T-cell (primary cell): ENCODE measurements at places on chromosomes 12 and 14.

DNA sequence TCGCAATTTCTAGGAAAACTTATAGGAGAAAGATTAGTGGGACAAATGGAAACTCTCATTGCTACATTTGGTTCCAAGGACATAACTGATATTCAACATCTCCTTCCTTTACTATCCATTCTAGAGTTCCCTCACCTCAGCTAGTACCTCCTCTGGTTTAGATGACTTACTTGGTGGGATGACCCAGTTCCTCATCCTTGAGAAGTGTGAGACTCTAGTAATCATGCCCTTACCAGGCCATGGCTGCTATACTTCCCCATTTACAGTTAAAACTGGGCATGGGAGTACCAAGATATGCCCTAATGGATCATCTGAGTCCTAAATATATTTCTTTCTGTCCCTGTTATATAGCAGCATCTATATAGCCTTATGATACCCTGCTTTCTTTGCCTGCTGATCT, 58.1 kb downstream of the IFT81 start:
- no peaks in the 10 kb centered on the region for H3K27me3 ChIP-seq
- no peaks in the 10 kb centered on the region for H3K36me3 ChIP-seq
- H3K27ac ChIP-seq, result no peak overlapping the region
- H3K4me1 ChIP-seq, result no peaks in the 10 kb centered on the region
- no peak for DNase-seq

GRCh38 chr12:66279123-66279712, 23.1 kb upstream of the HELB start:
- no peak overlapping the region for H3K27ac ChIP-seq
- H3K4me1 ChIP-seq, result peaks cover 10% of the 10 kb centered on the region
- no peak overlapping the region for H3K4me3 ChIP-seq

GRCh38 chr14:105486974-105487448, 325 bp downstream of the CRIP1 start:
- H3K4me3 ChIP-seq, result peak overlapping the region; percentile 94
- H3K4me1 ChIP-seq, result peaks cover 82% of the 10 kb centered on the region
- peak overlapping the region; percentile 100 for H3K27ac ChIP-seq

DNA sequence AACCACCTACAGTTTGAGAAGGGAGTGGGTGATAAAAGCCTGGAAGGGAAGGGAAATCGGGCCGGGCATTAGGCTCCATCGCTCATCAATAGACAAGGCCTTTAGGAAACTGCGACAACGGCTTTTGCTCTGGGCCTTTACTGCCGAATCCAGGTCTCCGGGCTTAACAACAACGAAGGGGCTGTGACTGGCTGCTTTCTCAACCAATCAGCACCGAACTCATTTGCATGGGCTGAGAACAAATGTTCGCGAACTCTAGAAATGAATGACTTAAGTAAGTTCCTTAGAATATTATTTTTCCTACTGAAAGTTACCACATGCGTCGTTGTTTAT, 261 bp upstream of the RNU7-1 start:
- DNase-seq, result peak; percentile 85
- H3K36me3 ChIP-seq, result no peaks in the 10 kb centered on the region
- peak overlapping the region; percentile 89 for H3K4me3 ChIP-seq
- peaks cover 24% of the 10 kb centered on the region for H3K4me1 ChIP-seq

- H3K4me3 ChIP-seq, result no peak overlapping the region
- H3K36me3 ChIP-seq, result no peaks in the 10 kb centered on the region
- H3K27ac ChIP-seq, result no peak overlapping the region
These were observed 5.7 kb downstream of the AHNAK2 start for GRCh38 chr14:104972301-104973134.

GRCh38 chr14:90556666-90557450, 160.0 kb downstream of the CALM1 start:
- H3K36me3 ChIP-seq, result no peaks in the 10 kb centered on the region
- H3K27me3 ChIP-seq, result peaks cover 12% of the 10 kb centered on the region
- no peaks in the 10 kb centered on the region for H3K4me1 ChIP-seq
- no peak overlapping the region for H3K4me3 ChIP-seq
- H3K27ac ChIP-seq, result no peak overlapping the region
- no peak for DNase-seq

DNA sequence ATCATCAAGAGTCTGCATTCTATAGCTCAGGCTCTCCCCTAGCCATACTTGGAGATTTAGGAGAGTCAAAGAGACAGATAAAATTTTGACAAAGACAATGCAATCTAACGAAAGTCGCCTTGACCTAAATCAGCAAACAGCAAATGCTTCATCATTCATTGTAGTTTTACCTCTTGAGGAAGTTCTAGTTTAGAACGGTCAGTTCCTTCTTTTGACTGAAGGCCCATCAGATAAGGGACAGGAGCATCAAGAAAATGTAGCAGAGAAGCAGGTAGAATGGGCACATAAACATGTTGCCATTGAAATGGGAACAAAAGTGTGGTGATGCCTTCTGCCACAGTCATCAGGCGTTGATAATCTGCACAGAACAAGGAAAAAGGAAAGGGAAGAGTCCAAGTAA, 130.9 kb downstream of the DENND5B start:
- H3K27ac ChIP-seq, result no peak overlapping the region
- no peaks in the 10 kb centered on the region for H3K27me3 ChIP-seq
- no peaks in the 10 kb centered on the region for H3K4me1 ChIP-seq
- DNase-seq, result no peak

- H3K36me3 ChIP-seq, result no peaks in the 10 kb centered on the region
- DNase-seq, result no peak
- H3K4me3 ChIP-seq, result no peak overlapping the region
- H3K4me1 ChIP-seq, result peaks cover 37% of the 10 kb centered on the region
These were observed 295.9 kb downstream of the ZFP36L1 start for GRCh38 chr14:68497011-68497410.

- no peaks in the 10 kb centered on the region for H3K36me3 ChIP-seq
- peaks cover 12% of the 10 kb centered on the region for H3K4me1 ChIP-seq
- H3K4me3 ChIP-seq, result no peak overlapping the region
- no peak overlapping the region for H3K27ac ChIP-seq
- DNase-seq, result no peak
- peaks cover 27% of the 10 kb centered on the region for H3K27me3 ChIP-seq
These were observed 710 bp upstream of the BMAL2 start for GRCh38 chr12:27331927-27332324.

DNA sequence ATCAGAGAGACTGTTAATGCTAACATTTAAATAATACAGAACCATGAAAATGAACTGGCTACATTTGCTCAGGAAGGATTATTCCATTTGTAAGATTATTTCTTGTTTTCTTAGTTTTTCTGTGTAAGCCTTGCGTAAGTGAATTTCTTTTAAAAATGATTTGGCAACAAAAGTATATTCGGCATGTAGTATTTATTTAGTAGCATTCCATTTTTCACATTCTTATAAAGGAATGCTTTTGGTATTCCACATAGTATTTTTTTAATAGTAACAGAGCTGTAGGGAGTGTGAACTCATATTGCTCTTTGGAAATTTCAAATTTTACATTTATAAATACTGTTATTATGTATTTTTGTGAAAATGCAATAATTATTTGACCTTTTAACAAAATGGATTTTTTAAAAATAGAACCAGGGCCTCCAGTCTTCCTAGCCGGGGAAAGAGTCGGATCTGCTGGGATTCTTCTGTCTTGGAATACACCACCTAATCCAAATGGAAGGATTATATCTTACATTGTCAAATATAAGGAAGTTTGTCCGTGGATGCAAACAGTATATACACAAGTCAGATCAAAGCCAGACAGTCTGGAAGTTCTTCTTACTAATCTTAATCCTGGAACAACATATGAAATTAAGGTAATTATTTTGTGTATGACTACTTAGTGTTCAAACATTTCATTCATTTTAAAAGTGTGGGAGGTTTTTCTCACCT, 1.2 kb downstream of the PTPRQ start:
- H3K4me1 ChIP-seq, result no peaks in the 10 kb centered on the region
- H3K4me3 ChIP-seq, result no peak overlapping the region
- no peak for DNase-seq
- no peaks in the 10 kb centered on the region for H3K36me3 ChIP-seq
- H3K27me3 ChIP-seq, result no peaks in the 10 kb centered on the region
- H3K27ac ChIP-seq, result no peak overlapping the region

- no peak overlapping the region for H3K27ac ChIP-seq
- no peaks in the 10 kb centered on the region for H3K4me1 ChIP-seq
- no peak overlapping the region for H3K4me3 ChIP-seq
- H3K27me3 ChIP-seq, result no peaks in the 10 kb centered on the region
- no peaks in the 10 kb centered on the region for H3K36me3 ChIP-seq
These were observed 58.9 kb downstream of the MOK start for GRCh38 chr14:102246071-102246470.

GRCh38 chr12:111454311-111454710, 48.6 kb downstream of the SH2B3 start:
- peaks cover 5% of the 10 kb centered on the region for H3K4me1 ChIP-seq
- no peak overlapping the region for H3K4me3 ChIP-seq
- H3K27me3 ChIP-seq, result no peaks in the 10 kb centered on the region
- H3K27ac ChIP-seq, result no peak overlapping the region
- peaks cover 12% of the 10 kb centered on the region for H3K36me3 ChIP-seq

GRCh38 chr14:63901434-63902085, 48.8 kb downstream of the SYNE2 start:
- no peak for DNase-seq
- H3K36me3 ChIP-seq, result no peaks in the 10 kb centered on the region
- H3K4me3 ChIP-seq, result no peak overlapping the region
- H3K27me3 ChIP-seq, result no peaks in the 10 kb centered on the region
- H3K4me1 ChIP-seq, result peaks cover 2% of the 10 kb centered on the region

DNA sequence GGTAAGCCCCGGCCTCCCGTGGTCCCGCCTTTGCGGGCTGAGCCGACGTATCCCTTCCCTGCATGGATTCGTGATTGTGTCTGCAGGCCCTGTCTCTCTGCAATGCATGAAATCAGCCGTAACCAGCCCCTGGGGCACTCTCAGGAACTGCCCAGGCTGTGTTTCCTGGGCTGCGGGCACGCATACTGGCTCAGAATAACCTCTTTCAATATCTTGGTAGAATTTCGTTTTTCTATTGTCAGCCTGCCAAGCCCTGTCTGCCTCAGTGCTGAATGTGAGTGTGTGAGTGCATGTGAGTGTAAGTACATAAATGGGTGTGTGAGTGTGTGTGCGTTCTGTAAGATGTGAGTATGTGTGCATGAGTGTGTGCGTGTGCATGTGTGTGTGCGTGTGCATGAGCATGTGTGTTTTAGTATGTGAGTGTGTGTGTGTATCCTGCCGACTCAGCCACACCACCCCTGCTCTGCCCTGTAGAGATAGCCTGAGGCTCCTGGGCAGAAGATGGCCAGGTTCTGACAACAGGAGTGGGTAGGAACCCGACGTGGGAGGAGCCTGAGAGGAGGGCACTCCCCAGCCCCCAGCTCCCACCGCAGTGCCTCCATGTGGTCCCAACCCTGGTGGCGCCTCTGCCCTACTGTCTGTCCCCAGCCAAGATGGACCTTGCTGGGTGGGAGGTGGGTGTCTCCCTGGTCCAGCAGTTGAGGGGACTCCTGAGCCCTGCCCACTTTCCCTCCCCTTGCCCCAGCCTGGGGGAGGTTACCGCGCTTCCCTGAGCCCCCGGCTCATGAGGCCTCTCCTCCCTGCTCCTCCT, 268.8 kb downstream of the ADGRD1 start:
- no peaks in the 10 kb centered on the region for H3K27me3 ChIP-seq
- no peak overlapping the region for H3K27ac ChIP-seq
- H3K36me3 ChIP-seq, result no peaks in the 10 kb centered on the region
- DNase-seq, result peak; percentile 5
- no peak overlapping the region for H3K4me3 ChIP-seq
- H3K4me1 ChIP-seq, result no peaks in the 10 kb centered on the region
